Activated T-cell treated with anti-CD3 and anti-CD28 coated beads, Interleukin-2, amount 50 U/mL, for 72 hours (primary cell): ENCODE measurements at places on chromosomes 12 and 14.

- peaks cover 4% of the 10 kb centered on the region for H3K4me1 ChIP-seq
- peaks cover 21% of the 10 kb centered on the region for H3K27me3 ChIP-seq
- no peak for DNase-seq
- H3K4me3 ChIP-seq, result peak overlapping the region; percentile 67
Observed at GRCh38 chr14:77980475-77981321, 180.8 kb downstream of the ADCK1 start.

- no peak for DNase-seq
- no peak overlapping the region for H3K4me3 ChIP-seq
- H3K27ac ChIP-seq, result no peak overlapping the region
- H3K36me3 ChIP-seq, result peaks cover 2% of the 10 kb centered on the region
Observed at GRCh38 chr12:76883151-76883550, 4.3 kb upstream of the CSRP2 start.

GRCh38 chr12:46364777-46365580 lies 7.6 kb downstream of the SLC38A2 start:
- peaks cover 90% of the 10 kb centered on the region for H3K4me1 ChIP-seq
- H3K36me3 ChIP-seq, result peaks cover 35% of the 10 kb centered on the region
- no peak for DNase-seq
- no peaks in the 10 kb centered on the region for H3K27me3 ChIP-seq

GRCh38 chr12:14907953-14908352 lies 22.3 kb upstream of the MGP start:
- H3K27me3 ChIP-seq, result no peaks in the 10 kb centered on the region
- peak overlapping the region; percentile 15 for H3K4me3 ChIP-seq
- no peak overlapping the region for H3K27ac ChIP-seq
- peaks cover 10% of the 10 kb centered on the region for H3K36me3 ChIP-seq
- peaks cover 59% of the 10 kb centered on the region for H3K4me1 ChIP-seq
